ENCODE measurements at places on chromosomes 7 and 10.
A peak's percentile ranks its signal among the peaks of the same experiment; 100 is the strongest.

- DNase-seq, result no peak
Observed at GRCh38 chr10:98150544-98150943, 16.1 kb downstream of the R3HCC1L start.

DNA sequence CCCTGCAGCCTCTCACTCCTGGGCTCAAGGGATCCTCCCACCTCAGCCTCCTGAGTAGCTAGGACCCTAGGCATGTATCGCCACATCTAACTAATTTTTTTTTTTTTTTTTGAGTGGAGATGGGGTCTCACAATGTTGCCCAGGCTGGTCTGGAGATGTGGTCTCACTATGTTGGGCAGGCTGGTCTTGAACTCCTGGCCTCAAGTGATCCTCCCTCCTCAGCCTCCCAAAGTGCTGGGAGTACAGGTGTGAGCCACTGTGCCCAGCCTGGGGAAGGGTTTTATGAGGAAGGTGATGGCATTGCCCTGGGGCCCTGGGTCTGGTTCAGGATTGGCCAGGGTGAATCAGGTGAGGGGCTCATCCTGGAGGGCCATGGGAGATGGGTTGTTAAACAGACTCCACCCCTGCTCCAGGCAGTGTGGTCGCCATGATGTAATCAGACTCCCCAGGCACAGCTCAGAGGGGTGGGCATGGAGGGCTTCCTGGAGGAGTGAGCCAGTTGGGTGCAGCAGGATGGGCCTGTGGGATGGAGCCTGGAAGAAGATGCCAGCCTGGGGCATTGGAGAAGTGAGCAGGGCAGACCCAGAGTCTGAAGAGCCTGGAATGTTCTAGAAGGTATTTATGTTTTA is 82.7 kb downstream of the MYL10 start:
- DNase-seq, result no peak

- no peak for DNase-seq
Observed at GRCh38 chr10:116777006-116777405, 34.6 kb upstream of the HSPA12A start.

GRCh38 chr10:10946801-10947200 is 70.9 kb upstream of the CELF2 start:
- no peak for DNase-seq

- no peak for DNase-seq
Observed at GRCh38 chr7:150803161-150803860, 2.7 kb downstream of the TMEM176A start.

- no peak for DNase-seq
Observed at GRCh38 chr7:111729483-111729882, 167.2 kb upstream of the IMMP2L start.

GRCh38 chr7:13091974-13092707 is 404.7 kb downstream of the ARL4A start:
- DNase-seq, result no peak

DNA sequence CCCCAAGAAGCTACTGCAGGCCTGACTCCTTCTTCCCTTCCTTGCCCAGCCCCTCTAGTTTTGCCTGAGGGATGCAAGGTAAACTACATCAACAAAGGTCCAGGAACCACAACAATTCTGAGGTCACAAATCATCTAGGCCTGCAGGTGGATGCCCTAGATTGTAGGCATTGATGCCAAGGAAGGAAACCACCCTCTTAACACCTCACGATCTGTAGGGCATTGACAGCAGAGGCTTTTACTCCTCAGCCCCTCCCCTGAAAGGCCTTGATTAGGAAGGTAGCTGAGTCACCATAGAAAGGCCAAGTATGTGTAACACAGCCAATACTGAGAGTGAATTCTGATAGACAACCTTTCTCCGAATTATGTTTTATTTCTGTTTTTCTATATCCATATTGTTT is 46.7 kb upstream of the FAM3C start:
- peak; percentile 89 for DNase-seq

DNA sequence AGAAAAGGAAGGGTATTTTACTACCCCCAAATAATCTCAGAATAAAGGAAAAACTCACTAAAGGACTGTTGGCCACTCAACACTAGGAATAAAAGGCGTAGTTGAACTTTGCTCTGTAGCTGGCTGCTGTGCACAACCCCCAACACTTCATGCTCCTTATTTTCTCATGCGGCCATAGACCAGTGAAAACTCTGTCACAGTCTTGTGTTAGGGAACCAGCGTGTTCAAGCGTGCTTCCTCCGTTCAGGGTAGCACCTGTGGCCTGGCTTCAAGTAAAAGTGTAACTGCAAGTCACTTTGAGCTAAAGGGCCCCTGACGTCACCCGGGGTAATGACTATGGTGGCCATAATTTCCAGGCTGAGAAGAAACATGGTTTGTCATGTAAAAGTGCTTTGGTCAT is 27.0 kb downstream of the BLNK start:
- DNase-seq, result no peak

DNA sequence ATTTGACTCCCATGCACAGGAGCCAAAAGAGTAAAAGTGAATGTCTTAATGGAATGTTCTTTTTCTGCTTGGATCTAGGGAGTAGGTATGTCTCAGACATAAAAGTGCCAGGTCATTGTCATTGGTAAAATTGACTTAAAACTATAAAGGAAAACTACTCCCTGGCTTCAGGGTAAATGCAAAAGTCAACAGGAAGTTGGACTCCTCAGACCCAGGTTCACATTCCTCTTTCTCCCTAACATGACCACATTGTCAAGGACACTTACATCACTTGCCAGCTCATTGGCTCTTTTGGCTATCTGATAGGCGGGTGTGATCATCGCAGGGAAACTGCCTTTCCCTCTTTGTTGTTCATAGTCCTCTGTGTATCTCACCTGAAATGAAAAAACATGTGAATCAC is 13.7 kb downstream of the NRAP start:
- no peak for DNase-seq

DNA sequence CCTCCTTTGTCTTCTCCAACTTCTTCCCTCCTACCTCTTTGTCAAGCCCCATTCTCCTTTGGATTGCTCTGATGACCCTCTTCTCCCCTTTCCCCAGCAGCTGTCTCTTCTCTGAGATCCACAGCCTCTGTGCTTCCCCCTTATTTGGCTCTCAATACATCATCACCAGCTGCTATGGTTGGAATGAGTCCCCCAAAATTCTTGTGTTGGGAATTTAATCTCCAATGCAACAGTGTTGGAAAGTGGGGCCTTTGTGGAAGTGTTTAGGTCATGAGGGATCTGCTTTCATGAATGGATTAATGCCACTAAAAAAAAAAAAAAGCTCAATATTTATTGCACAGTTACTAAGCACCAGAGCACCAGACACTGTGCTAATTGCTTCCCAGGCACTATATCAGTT is 39.2 kb upstream of the FRMD4A start:
- no peak for DNase-seq

DNA sequence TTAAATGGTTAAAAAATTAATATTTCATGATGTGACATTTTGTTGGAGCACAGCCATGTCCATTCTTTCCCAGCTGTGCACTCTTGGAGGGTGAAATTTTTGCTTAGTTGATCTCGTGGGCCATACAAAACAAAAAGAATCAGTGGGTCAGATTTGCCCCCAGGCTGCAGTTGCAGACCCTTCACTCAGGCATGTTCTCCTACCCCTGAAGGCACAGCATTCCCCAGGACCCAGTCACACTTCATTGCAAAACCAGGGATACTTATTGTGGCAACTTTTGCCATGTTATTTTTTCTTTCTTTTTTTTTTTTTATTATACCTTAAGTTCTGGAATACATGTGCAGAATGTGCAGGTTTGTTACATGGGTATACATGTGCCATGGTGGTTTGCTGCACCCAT is 6.0 kb downstream of the TAS2R40 start:
- DNase-seq, result no peak

- DNase-seq, result no peak
Observed at GRCh38 chr7:142948603-142949002, 9.3 kb downstream of the LLCFC1 start.

- DNase-seq, result no peak
Observed at GRCh38 chr7:122942059-122942458, 53.4 kb downstream of the TAS2R16 start.

DNA sequence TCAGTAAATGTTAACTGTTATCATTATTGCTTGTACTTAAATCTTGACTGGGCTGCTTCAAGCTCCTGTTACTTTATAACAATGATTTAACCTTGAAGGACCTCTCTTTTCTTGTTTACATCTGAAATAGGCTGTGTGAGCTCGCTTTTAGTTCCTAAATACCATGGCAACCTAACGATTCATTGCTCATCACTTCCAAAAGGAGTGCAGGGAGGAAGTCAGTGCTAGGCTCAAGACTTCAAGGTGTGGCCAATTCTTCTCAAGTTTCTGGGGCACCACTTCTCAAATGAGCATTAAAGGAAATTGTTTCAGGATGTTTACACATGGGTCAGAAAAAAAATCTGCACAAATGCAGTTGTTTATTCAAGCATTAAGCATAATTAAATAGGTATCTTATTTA is 284.2 kb downstream of the MTERF1 start:
- DNase-seq, result no peak

DNA sequence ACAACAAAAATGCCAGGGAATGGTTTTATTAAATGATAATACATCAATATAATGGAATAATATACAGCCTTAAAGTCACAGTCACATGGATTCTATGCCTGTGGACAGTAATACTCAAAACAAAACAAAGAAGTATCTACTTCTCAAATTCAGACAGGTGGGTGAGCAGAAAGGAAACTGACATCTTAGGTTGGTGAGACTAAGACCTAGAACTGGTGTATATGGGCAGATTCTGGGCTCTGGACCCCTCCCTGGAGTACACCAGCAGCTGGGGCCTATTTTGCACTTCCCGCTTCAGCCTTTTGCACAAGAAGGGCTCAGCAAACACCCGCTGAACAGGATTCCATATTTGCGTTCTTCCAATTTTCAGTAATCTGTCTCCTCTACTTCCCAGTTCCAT is 5.4 kb upstream of the FIS1 start:
- no peak for DNase-seq

DNA sequence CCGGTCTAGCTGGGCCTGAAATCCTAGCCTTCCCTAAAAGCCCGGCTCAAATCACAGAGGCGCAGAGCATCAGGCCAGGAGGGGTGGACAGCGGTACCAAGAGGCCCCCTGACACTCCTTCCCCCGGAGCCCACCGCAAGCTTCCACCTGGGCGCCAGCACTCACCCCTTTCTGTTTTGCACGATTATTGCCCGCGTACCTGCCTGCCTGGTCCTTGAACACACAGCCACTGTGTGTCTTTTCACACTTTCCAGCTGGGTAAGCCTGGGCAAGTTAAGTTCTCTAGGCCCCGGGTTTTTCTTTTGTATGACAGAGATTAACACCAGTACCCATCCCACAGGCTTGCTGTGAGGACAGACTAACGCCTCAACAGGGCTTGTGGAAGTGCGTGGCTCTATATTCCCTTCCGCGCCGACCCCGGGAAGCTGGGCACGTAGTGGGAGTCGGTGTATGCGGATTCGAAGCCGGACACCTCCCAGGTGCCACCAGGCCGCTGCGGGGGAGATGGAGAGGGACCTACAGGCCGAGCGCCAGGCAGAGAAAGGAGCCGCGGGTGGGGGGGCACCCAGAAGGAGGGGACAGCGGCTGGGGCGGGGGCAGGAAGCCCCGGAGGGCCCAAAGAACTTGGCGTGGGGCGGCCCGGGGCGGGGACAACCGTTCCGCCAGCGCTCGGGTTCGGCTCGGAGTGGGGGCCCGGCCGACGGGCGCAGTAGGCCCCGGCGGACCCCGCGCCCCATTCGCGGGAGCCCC is 792 bp downstream of the ZNF746 start:
- no peak for DNase-seq

- DNase-seq, result no peak
Observed at GRCh38 chr10:24488631-24489030, 235.1 kb downstream of the ARHGAP21 start.

GRCh38 chr10:73634421-73634820 is 6.9 kb downstream of the MYOZ1 start:
- DNase-seq, result no peak

GRCh38 chr10:100978901-100979195 is 8.4 kb downstream of the MRPL43 start:
- no peak for DNase-seq

DNA sequence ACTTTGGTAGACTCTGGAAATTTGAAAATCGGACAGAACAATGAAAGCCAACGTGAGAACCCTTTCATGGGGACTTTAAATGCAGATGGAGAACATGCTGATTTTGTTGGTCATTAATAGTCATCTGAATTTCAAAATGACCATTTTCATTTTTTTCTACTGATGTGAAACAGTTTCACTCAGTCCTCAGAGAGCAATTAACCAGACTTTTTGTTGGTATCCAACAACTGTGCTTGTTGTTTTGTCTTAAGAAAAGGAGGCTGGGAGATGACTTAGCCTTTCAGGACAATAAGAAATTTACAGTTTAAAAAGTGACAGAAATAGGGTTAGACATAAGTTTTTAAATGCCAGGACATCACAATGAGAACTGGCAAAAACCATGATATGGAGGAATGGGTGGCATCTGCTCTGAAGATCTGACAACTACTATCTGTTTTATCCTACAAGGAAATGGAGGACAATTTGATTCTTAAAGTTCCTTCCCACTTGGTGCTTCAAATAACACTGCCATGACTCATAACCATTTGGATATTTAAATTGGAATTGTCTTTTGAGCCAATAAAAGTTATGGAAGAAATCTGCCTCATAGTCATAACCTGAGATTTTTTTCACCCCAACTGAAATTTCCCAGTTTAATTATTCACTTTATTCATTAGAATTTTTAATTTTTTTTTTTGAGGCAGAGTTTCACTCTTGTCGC is 87.2 kb upstream of the HPS1 start:
- DNase-seq, result no peak

DNA sequence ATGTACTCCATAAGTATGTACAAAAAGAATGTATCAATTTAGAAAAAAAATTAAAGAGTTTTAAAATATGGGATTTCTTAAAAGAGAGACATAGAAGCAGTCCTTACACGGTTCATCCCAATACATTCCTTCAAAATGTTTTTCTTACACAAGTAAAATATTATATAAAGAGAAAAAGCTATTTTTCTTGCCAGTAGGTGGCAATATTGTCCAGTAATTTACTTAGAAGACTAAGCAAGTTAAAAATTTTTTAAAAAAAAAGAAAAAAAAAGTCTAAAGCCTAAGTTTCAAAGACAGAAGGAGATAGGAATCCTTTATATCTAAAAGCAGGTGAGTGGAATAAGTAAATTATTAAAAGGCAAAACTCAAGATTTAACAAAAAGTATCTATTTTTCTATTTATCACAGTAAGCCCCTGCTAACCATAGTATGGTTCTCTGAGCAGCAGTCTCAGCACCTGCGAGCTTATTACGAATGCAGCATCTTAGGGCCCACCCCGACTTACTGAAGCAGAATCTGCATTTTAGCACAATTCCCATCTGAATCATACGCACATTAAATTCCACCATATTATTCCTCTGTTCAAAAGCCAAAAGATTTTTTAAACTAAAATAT is 240.6 kb downstream of the DGKI start:
- no peak for DNase-seq

- DNase-seq, result no peak
Observed at GRCh38 chr10:106920538-106920937, 244.0 kb downstream of the SORCS1 start.

DNA sequence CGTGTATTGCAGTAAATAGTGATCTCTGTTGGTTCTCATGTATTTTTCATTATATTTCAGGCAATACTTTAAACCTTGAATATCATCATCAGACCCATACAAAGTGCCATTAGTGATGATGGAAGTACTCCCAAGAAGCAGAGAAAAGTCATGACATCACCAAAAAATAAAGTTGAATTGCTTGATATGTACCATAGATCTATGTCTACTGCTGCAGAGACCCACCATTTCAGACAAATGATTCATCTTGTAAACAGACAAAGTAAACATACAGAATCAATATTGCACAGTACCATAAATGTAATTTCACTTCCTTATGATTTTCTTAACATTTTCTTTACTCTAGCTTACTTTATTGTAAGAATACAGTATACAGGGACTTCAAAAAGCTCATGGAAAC is 347.8 kb downstream of the IPMK start:
- DNase-seq, result no peak

GRCh38 chr7:43164757-43165156 is 52.3 kb downstream of the HECW1 start:
- DNase-seq, result peak; percentile 97
